ENCODE measurements at places on chromosomes 12 and 14.

DNA sequence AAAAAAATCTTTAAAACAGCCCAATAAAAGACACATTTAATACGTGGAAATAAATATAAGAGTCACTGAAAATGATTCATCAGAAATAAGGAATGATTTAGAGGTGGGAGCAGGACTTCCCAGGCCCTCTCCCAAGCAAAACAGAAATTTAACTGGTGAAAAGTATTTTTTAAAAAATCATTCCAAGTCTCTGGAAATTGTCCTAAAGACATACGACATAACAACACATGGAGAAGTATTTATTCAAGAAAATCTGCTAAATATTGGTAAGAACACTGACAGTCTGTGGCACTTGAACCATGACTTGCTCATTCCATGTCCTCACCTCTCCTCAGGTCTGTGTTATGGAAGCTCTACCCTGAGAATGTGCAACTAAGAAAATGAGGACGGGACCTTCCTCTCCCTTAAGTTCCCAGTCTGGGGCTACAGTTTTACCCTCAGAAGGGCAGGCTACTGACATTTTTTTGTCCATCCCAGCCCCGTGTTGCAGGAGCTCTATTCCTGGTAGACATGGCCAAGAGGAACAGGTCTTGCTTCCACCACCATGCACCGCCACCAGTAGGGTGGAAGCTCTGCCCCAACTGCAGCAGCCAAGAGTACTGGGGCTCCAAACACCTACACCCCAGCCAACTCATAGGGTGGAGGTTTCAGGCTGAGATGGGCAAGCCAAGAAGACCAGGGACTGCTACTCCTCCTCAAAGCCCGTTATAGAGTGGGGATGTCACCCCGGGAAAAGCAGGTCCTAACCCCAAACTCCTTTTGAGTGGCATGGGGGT, 193.0 kb downstream of the CRADD start:
- peak; percentile 48 for DNase-seq

- no peak for DNase-seq
These were observed 96.1 kb downstream of the PIWIL1 start for GRCh38 chr12:130433834-130434233.

- DNase-seq, result no peak
These were observed 86.4 kb downstream of the CCDC92 start for GRCh38 chr12:123886258-123886657.

- DNase-seq, result no peak
These were observed 144.0 kb downstream of the SEC23A start for GRCh38 chr14:38959021-38959420.

DNA sequence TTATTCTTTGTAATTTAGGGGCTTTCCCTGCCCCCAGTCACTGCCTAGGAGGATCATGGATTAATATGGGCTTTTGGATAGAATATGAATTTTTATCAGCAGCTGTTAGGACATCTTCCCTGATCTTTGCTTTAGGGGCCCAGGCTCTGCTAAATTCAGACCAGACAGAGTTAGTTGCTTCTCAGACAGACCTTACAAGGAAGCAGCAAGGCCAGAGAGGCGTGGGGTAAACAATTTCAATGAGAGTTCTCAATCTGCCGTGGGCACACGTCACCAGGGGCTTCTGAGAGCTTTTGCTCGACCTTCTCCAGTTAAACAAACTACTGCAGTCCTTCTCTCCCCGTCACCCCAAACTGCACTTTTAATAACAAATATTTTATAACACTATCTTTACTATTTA, 27.7 kb downstream of the FGF6 start:
- no peak for DNase-seq

- peak; percentile 89 for DNase-seq
These were observed 28.1 kb downstream of the TRPV4 start for GRCh38 chr12:109804820-109805761.

- no peak for DNase-seq
These were observed 2.3 kb downstream of the TTC9 start for GRCh38 chr14:70643967-70644366.

All from osteocyte (in vitro differentiated cells).